ENCODE measurements at places on chromosomes 11 and 22.

DNA sequence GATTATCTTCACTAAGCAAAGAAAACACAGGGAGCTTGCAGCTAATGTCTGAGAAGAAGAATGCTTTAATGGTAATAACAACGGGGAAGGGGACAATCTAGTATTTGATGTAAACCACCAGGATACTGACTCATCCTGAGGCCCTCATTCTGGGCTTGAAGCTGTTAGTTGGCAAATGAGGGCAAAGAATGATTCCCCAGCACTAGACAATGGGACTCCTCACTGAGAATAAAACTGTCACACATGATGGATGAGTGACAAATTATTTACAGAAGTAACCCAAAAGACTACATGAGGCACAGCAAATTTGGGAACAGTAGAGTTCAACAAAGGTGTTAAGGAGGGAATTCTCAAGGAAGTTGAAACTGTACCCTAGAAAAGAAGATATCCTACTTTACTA is 76.3 kb downstream of the FAM168A start:
- no peak for DNase-seq

DNA sequence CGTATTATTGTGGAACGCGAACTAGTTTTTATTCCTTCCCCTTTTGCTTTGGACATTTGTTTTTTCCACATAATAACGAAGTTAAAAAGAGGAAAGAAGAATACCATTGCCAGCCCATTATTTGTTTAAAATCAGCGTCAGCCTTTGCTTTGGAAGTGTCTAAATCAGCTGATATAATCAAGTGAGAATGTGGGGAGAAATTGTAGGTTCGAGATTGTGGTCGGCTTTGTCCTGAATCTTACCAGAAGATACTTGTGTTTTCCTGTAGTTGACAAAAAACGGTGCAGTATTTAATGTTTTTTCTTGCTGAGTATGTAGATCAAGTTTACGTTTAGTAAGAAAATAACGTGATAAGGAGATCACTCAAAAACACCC is 935 bp downstream of the ZNF143 start:
- no peak for DNase-seq

- DNase-seq, result no peak
Observed at GRCh38 chr11:69902337-69902736, 83.1 kb upstream of the FGF3 start.

GRCh38 chr22:37387793-37388192 is 39.5 kb downstream of the ELFN2 start:
- no peak for DNase-seq

GRCh38 chr11:64801561-64802369 is 1.2 kb downstream of the MAP4K2 start:
- DNase-seq, result no peak

DNA sequence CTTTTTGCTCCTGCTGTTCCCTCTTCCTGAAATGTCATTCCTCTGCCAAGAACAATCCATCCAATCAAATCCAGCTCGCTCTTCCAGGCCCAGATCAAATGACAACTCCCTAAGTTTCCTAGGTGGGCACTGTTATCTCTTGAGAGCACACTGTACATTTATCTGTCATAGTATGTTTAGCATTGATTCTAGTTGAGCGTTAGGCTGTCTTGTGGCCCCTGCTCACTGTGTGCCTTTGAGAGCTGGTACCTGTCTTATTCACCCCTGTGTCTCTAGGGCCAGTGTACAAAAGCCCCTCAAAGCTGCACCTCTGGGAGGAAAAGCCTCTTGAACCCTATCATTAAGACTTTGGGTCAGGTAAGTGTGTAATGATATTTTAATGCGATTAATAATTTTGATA is 7.1 kb upstream of the LMO2 start:
- DNase-seq, result no peak

- DNase-seq, result no peak
Observed at GRCh38 chr11:61112575-61112974, 10.3 kb downstream of the CD5 start.

DNA sequence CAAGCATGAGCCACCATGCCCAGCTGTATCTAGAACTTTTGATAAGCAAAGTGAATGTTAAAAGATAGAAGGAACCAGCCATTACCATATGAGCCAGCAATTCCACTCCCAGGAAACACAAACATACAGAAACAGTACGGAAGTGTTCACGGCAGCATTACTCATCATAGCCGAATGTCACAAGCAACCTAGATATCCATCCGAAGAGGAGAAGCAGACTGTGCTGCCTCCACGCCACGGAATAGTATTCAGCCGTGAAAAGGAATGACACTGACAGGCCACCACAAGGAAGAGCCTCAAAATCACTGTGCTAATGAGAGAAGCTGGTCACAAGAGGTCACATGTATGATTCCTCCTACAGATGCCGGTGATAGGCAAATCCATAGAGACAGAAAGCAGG is 17.6 kb upstream of the MGAT3 start:
- no peak for DNase-seq

- peak; percentile 41 for DNase-seq
Observed at GRCh38 chr11:10375280-10375971, 70.6 kb downstream of the ADM start.

DNA sequence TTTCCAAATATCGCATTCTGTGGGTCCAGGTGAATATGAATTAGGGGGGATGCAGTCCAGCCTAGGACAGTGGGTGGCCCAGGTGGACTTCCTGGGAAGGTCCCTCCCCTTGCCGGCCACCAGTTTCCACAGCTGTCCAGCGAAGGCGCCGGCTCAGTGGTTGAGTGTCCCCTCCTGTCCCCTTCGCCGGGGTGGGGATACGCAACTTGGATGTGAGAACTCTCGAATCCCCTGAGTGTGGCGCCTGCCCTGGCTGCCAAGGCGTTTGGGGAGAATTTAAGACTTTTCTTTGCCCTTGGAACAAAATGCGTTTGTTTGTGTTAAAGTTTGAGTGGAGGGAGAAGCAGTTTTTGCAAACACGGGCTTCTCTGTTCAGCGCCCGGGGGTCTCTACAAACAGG is 123.7 kb downstream of the KCNQ1OT1 start:
- DNase-seq, result no peak

DNA sequence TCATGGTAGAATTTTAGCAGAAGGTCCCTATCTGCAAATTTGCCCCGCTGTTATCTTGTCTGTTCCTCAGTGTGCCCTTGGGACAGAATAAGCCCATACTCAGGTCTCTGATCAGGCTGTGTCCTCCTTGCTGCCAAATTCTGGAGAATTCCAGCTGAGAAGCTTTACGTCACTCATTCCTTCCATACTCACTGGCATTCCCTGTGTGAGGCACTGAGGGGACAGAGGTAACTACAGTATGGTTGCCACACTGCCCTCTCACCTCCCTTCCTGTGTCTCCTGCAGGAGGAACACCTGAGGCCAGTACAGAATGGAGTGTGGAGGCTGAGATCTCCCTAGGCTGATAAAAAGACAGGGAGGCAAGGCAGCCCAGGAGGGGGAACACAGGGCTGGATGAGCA is 31.5 kb downstream of the SHISA8 start:
- DNase-seq, result no peak

DNA sequence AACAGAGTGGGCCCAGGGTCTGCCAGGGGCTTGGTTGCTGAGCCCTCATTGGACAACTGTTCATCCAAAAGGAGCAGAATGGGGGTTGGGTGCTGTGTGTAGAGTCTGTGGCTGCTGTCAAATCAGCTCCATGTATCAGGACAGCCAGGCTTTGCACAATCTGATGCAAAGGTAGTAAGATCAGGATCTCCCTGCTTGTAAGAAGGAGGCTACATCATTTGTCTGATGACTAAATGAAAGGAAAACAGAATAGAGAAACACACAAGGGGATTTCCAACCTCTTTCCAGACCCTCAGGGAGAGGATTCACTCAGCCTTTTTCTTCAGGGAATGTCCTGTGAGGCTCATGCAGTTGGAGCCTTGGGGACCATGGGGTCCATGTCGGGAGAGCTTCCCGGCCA is 7.2 kb downstream of the MICAL2 start:
- DNase-seq, result no peak

- peak; percentile 29 for DNase-seq
Observed at GRCh38 chr11:19730373-19730772, 17.7 kb downstream of the NAV2 start.

DNA sequence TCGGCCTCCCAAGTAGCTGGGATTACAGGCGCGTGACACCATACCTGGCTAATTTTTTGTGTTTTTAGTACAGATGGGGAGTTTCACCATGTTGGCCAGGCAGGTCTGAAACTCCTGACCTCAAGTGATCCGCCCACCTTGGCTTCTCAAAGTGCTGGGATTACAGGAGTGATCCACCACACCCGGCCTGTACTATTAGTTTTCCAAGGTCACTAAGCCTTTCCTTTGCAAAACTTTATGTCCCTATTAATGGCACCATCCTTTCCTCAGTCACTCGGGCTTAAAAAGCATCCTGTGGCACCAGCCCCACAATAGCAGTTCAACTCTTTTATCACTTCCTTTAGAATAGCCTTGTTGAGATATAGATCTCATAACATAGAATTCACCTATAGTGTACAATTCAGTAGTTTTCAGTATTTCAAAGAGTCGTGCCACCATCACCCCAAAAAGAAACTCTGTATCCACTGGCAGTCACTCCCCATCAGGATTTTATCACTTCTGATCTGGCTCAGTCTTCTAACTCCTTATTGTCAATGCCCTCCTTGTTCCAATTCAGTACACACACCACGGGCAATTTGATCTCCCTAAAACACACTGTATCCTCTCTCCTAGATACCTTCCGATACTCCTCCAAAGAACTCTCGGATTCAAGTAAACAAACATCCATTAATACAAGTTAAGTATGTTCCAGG is 921 bp upstream of the BCL2L13 start:
- no peak for DNase-seq

GRCh38 chr11:47296045-47296444 is 26.1 kb downstream of the MADD start:
- no peak for DNase-seq

DNA sequence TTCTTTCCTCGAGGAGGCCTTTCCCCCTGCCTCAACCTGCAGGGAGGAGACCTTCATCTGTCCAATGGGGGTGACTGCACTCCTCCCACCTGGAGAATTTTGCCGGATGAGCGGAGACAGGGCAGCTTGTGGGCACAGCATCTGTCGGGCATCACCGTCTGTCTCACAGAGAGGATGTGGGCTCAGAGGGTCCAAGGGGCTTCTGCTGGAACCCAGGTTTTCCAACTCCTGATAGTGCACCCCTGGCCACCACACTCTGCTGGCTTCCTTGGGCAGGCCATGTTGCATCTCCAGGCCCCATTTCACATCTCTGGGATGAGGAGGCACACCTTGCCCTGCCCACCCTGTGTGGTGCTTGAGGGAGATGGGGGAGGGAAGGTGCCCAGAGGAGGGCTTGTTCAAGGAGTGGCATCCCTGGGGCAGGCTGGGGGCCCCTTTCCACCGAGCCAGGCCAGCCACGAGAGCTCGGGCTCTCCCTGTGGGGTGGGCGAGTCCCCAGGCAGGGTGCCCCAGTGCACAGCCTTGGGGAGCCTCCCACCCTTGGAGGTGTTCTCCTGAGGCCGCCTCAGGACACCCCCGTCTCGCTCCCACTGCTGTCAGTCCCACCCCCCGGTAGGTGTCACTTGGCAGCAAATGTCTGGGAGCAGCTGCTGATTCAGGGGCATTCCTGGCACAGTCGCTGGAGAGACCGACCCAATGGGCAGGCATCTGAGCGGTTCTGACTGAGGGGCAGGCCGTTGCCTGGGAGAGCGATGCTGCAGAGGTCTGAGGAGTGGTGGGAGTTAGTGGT is 84.2 kb downstream of the MORC2 start:
- DNase-seq, result no peak

- no peak for DNase-seq
Observed at GRCh38 chr11:116638463-116638862, 134.3 kb downstream of the BUD13 start.

GRCh38 chr22:45987136-45987861 is 10.3 kb upstream of the WNT7B start:
- DNase-seq, result no peak

DNA sequence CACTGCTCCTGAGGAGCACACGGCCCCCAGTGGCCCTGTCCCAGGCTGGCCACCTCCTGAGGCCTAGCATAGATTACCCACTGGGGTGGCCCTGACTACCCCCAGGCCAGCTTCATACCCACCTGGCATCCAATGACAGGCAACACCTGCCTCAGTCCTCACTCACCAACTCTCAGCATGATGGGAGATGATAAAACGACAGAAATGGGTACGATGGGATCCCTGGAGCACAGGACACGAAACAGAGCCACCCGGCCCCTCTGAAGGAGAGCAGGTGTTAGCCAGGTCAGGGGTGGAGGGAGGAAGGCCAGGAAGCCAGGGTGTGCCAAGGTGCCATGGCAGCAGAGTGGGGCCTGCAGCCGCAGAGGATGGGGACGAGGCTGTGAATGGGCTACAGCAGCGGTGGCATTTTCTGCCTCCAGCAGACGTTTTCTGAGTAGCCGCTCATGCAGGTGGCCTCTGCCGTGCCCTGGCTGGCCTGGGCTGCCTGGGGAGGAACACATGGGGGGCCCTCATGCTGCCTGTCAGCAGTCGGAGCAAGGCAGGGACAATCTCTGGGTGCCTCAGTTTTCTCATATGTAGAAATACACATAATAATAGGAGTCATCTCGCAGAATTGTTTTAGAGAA is 50.2 kb upstream of the FGF3 start:
- DNase-seq, result no peak

DNA sequence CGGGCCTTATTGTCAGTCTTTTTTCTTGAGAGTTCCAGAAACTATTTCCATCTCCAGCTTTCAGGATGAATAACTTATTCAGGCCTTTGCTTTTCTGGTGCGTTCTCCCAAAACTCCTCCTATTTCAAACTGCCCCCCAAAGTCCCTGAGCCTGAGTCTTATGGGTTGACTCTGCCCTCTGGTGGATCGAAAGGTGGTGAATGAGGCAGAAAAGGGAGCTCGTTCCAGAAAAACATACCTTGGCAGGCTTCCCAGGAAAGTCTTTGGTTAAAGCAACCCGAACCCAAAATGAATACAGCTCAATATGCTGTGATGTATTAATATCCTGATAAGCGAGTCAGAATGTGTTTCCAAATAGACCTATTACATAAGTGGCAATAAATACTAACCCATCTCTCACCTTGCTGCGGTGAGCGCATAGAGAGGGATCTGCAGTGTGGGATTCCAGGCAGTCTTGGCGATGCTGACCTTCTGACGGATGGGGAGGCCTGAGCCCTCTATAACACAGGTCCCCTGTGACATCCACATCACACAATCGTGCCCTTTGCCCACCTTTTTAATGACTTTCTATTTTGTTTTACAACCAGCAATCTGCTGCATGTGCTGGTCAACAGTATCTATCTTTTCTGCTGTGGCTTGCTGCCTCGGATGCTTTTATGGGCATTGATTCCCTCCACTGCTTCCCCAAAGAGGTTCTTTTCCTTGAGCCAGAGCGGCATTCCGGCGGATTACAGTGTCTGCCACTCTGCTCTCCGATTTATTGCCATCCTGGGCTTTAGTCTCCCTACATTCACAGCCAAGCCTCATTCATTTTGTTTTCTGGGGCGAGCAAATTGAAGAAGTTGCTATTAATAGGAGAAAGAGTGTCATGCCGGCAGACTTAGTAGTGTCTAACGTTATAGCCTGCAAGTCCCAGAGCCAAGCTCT is 756.8 kb downstream of the NTM start:
- DNase-seq, result peak; percentile 92

GRCh38 chr11:113147249-113147648 is 167.1 kb upstream of the TTC12 start:
- DNase-seq, result no peak

DNA sequence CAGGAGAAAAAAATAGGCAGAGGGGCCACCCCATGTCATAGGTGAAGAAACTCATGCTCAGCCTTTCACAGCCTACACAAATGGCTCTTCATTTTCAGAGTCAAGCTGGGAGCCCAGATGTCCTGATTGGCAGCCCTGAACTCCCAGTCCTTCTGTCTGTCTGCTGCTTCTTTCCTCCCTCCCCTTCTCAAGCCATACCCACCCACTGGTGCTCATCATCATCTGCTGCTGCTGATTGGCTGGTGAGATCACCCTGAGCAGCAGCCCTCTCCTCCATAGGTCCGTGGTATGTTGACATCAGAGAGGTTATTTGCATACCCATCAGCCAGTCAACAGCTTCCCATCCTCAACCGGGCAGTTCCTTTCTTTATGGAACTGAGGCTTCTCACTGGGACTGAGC is 46.1 kb upstream of the PRDM11 start:
- no peak for DNase-seq
